GDM1 (cell line): ENCODE measurements at places on chromosomes 2 and 18.

- no peak for DNase-seq
These were observed 9.2 kb upstream of the C2orf69 start for GRCh38 chr2:199901942-199902341.

DNA sequence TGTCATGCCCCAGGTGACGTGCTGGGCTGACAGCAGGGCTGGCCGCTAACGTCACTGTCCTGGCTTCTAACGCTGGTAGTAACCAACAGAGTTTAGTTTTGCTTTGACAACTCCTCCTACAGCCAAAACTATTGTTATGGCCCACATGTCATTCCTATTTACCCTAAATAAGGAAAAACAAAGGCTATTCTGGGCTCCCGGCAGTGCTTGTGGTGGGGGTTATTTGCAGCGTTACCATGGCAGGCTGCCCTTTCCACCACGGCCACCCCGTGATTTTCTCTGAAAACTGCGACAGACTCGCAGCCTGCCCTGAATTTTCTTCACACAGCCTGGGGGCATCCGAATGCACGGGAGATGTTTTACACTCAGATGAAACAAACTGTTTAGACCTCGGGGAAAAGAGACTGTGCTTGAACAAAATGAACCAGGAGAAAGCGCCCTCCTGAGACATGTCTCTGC, 115.2 kb downstream of the FAM210A start:
- DNase-seq, result no peak

DNA sequence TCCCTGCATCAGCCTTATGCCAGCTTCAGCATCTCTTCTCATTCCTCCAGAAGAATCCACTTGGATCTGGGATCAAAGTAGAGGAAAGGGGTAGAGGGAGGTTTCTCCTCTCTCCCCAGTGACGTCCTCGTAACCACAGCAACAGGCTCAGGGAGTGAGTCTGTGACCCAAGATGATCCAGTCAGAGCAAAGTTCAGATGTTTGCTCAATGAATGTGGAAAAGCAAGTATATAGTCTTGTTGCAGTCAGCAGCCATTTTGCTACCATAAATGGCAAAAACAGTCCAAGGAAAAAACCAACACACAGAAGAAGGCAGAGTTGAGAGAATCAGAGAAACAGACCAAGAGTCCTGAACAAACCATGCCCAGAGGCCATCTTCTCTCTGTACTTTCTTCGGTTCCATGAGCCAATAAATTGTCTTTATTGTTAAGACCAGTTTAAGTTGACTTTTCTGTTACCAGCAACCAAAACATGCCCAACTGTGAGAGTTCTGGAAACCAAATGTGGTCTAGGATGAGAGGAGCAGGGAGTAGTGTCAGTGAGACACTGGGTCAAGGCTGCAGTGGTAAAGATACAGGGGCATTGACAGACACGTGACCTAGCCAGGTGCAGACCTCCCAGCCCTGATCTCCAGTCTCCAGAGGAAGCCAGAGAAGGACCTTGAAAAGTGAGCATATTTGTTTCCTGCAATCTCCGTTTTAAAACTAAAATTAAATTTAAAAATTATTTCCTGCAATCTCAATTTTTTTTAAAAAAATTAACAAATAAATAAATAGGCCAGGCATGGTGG, 3.2 kb upstream of the CXCR1 start:
- no peak for DNase-seq

- no peak for DNase-seq
These were observed 41.8 kb downstream of the PTCD3 start for GRCh38 chr2:86147793-86148192.

DNA sequence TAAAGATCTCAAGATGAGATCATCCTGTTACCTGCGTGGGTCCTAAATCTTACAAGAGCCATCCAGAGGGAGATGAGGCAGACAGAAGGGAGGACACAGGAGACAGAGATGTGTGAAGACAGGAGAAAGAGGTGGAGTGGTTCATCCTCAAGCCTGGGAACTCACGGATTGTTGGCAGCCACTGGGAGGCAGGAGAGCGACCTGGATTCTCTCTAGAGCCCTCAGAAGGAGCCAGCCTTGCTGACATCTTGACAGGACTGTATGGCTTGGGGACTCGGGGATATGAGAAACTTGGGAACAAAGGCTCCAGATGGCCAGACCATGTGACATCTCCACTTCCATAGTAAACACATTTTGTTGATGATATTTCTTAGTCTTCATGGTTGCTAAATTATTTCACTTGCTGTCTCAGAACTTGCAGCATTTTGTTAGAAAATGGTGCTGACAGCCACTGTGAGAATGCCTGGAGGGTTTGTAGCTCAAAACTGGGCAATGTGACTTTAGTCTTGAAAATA, 57.8 kb upstream of the MC2R start:
- DNase-seq, result no peak

DNA sequence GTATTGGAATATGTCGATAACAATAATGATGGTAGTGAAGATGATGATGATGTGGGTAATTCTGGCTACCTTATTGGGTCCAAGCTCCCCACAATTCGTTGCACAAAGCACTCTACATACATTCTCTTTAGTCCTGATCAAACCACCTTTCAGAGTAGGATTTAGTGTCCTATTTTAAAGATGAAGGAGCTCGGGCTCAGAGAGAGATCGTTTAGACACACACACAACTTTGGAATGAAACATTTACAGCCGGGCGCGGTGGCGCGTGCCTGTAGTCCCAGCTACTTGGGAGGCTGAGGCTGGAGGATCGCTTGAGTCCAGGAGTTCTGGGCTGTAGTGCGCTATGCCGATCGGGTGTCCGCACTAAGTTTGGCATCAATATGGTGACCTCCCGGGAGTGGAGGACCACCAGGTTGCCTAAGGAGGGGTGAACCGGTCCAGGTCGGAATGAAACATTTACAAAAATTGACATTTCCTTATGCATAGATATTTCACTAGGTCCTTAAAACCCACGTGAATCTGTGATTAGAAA, 50.7 kb downstream of the GREB1 start:
- DNase-seq, result no peak

GRCh38 chr2:176514805-176515500, 245.7 kb downstream of the MTX2 start:
- no peak for DNase-seq

DNA sequence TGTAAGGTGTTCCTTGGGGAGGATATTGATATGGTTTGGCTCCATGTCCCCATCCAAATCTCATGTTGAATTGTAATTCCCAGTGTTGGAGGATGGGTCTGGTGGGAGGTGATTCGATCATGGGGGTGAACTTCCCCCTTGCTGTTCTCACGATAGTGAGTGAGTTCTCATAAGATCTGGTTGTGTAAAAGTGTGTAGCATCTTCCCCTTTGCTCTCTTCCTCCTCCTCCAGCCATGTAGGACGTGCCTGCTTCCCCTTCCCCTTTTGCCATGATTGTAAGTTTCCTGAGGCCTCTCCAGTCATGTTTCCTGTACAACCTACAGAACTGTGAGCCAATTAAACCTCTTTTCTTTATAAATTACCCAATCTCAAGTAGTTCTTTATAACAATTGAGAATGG, 458.7 kb downstream of the LPIN1 start:
- DNase-seq, result no peak

- DNase-seq, result no peak
These were observed 249.4 kb downstream of the EPHA4 start for GRCh38 chr2:221322741-221323140.

- no peak for DNase-seq
These were observed 95.7 kb upstream of the LINC00305 start for GRCh38 chr18:64244571-64244970.

GRCh38 chr2:195937176-195937575, 131.5 kb downstream of the DNAH7 start:
- no peak for DNase-seq

- DNase-seq, result no peak
These were observed 74.8 kb upstream of the SLC66A3 start for GRCh38 chr2:11080253-11081115.

DNA sequence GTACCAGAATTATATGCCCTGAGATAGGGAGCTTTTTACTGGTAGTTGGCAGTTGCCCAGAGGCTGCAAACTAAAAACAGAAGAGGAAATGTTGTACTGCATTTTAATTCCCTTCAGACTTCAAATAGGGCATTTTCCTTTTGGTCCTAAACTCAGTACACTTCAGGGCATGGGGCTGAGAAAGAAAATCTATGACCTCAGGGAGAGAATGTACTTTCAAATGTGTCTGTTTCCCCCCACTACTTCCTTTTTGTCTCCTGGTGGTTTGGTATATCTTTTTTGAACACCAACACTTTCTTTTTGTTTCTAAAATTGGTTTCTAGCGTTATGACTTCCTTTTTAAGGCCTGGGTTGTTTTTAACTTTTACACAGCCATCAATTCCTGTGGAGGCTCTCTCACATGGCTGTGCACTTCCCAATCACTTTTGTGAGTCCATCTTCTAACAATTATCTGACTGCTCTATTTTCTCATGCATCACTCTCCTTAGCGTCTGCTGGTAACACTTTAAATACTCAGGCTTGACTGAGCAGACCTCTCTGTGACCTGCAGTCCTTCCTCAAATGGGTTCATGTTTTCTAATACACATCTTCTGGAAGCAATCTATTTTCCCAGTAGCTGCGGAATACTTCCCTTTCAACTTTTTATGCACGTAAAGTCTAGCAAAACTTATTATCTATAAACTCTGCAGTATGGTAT, 596.0 kb downstream of the LRP1B start:
- DNase-seq, result peak; percentile 68

GRCh38 chr2:65053199-65053598, 3.0 kb upstream of the CEP68 start:
- peak; percentile 18 for DNase-seq

- no peak for DNase-seq
These were observed 101.5 kb downstream of the VAPA start for GRCh38 chr18:10015288-10015701.

DNA sequence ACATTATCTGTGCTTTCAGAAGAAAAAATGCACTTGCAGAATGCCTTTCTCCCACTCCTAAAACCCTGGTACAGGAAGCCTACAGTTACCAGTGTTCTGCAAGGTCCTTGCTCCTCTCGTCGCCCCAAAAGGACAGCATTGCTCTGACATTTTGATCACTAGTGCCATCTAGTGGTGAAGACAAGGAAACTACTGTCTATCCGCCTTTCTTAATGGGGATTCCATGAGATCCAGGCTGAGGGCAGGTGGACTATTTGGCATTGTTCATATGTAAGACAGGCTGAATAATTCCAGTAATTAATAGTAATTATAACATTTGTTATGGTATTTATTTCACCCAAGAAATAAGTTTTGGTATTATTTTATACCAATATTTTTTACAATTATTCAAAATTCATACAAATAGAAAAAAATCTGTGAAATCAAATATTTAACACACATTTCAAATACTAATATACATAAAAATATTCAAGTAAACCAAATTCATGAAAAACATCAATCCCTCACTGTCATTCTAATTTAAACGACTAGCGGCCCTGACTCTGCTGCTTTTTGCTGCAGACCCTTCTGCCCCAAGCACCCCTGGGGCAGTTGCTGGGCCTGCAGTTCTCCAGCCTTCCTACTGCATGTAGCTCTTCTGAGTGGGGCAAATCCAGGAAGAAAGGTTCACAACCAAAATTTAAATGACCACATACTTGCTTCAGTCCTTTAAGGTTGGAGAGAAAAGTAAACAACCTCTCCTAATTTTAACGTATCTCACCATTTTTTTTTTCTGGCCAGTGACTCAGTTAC, 19.0 kb downstream of the TPGS2 start:
- DNase-seq, result peak; percentile 33

- DNase-seq, result no peak
These were observed 183.1 kb downstream of the PTPRM start for GRCh38 chr18:7750095-7750663.

DNA sequence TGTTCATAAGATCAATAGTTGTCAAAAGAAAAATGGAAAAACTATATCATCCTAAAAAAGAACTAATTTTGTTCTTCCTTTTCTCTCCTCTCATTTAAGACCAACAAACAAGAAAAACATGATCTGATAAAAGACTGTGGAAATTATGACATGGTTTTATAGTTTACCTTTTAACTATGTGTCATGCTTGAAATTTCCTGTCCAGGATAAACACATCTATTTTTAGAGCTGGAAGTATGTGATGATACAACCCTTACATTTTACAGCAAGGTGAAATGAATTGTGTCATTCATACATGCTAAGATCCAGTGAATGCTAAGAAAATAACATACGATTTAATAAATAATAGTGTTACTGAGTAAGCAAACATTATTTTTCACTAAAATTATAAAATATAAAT, 89.9 kb downstream of the GULP1 start:
- no peak for DNase-seq

- no peak for DNase-seq
These were observed 344.8 kb downstream of the MTX2 start for GRCh38 chr2:176614049-176614448.

- DNase-seq, result no peak
These were observed 79.2 kb upstream of the PXDN start for GRCh38 chr2:1823187-1824169.

DNA sequence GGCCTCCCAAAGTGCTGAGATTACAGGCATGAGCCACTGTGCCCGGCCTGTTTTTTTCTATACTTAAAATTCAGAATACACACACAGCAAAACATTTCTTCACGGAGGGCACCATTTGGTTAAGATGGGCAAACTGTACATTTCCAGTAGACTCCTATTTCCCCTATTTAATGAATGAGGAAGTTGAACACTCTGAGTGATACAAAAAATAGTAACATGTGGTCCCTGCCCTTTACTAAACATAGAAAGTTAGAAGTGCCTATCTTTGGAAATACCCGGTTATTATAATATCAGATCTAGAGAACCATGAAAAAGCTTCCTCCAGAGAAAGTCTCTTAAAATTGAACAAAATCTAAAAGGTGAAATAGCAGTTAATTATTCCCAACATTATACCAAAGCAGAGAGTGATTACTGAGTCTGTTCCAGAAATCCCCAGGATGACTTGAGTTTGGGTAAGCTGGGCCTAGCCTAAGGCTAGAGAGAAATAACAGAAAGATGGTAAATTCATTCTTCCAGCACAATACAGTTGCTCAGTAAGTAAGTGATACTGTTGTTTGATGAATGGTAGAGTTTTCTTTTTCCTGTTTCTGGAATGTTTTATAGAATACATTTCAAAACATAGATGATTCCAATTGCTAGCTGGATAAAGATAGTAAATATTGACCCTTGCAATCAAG, 23.3 kb upstream of the RMC1 start:
- peak; percentile 15 for DNase-seq

DNA sequence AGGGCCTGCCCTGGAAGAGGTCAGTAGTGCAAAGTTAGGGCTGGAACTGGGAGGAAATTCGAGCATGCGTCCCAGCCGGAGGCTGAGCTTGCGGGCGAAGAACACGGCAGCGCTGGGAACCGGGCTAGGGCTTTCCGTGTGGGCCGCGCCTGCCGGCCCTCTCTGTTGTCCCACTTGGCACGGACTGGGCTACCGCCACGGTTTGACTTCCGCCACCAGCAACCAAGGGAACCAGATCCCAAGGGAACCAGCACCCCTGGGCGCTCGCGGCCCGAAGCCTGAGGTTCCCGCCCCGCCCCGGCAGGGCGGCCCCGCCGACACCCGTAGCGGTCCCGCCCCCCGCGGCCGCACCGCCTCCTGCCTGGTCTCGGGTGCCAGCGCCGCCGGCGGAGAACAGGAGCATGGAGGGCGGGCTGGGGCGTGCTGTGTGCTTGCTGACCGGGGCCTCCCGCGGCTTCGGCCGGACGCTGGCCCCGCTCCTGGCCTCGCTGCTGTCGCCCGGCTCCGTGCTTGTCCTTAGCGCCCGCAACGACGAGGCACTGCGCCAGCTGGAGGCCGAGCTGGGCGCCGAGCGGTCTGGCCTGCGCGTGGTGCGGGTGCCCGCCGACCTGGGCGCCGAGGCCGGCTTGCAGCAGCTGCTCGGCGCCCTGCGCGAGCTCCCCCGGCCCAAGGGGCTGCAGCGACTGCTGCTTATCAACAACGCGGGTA, at the start of gene SPR:
Gene SPR (plus strand): TSS at position 377 of the 708 bp plus-strand sequence. CDS start 25 bp downstream, at position 402.
- DNase-seq, result peak; percentile 5

GRCh38 chr2:74824679-74825078, 9.2 kb upstream of the HK2 start:
- no peak for DNase-seq

GRCh38 chr18:8994603-8995002, 107.9 kb upstream of the NDUFV2 start:
- no peak for DNase-seq
